ENCODE measurements at places on chromosomes 7 and 10.

GRCh38 chr7:82106201-82106600, 336.4 kb upstream of the HGF start:
- no peak for DNase-seq

- DNase-seq, result no peak
Observed at GRCh38 chr10:96270571-96270970, 798 bp downstream of the BLNK start.

DNA sequence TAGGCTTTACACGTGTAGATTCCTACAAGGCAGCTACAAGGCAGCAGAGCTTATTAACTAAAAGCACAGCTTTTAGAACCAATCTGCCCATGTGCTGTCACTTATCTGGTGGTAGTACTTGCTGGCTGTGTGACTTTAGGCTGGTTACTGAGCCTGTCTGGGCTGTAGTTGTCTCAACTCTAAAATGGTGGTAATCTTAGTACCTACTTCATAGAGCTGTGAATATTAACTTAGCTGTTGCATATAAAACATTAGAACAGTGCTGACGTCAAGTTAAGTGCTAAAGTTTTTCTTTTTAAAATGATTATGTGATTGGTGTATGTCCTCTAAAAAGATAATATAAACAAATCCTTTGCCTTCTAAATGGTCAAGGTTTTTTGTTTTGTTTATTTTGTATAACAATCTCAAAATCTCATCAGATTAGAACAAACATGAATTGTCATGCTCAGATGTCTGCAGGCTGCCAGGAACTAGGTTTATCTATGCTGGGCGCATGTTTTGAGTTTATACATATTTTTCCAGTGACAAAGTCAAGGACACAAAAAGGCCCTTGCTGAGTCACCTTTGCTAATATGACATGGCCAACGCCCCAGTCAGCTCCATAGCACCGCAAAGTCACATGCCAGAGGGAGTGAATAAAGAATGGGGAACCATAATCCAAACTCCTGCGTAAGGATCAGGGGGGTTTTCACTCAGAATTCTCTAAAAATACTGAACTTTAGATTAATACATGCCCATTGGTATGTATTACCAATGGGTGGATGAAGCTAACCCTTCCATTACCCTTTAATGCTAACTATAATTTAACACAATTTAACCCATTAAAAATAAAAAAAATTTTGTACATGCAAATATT, 39.8 kb upstream of the ARL4A start:
- no peak for DNase-seq

DNA sequence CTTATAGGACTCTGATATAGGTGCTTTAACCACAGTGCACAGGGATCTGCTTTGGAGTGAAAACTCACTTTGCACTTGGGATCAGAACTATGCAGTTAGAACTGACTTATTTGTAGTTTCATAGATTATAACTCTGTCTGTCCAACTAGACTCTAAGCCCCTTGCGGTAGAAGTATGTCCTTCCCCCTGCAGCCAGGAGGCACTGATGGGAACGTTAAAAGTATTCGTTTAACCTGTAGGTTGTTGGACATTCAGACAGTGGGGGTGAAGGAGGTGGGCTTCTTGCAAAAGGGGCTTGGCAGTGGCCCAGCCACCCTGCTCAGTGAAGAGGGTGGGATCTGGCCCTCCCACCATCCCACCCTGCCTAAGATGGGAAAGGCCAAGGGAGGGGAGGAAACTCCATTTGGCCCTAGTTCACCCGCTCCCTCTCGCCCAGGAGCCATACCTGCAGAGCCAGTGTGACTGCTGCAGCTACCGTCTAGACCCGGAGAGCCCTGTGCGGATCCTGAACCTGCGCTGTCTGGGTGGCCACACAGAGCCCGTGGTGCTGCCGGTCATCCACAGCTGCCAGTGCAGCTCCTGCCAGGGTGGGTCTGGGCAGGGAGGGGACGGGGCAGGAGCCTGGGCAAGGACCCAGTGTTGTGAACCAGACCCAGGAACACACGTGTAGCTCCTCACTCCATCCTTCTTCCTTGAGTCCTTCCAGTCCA, 5.7 kb upstream of the ZNF862 start:
- DNase-seq, result no peak

DNA sequence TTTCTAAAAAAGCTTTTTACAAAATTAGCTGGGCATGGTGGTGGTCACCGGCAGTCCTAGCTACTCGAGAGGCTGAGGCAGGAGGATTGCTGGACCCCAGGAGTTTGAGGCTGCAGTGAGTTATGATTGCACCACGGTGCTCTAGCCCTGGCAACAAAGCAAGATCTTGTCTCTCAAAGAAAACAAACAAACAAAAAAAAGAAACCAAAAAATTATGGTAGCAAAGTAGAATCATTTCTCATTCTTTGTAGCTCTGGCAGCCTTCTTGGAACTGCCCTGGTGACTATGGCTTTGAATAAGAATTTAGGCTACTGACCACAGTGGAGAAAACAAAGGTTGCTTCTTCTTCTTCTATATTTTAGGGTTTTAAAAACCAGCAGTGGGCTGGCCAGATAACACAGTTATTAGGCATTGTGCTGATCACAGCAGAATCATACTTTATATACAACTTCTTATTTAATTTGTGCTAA, 41.9 kb upstream of the PRKAR2B start:
- DNase-seq, result no peak

GRCh38 chr7:70580161-70580560, 551.8 kb upstream of the GALNT17 start:
- DNase-seq, result no peak

- DNase-seq, result no peak
Observed at GRCh38 chr10:132497861-132498561, 39.6 kb upstream of the INPP5A start.

GRCh38 chr7:105819559-105819958, 56.8 kb downstream of the ATXN7L1 start:
- no peak for DNase-seq

DNA sequence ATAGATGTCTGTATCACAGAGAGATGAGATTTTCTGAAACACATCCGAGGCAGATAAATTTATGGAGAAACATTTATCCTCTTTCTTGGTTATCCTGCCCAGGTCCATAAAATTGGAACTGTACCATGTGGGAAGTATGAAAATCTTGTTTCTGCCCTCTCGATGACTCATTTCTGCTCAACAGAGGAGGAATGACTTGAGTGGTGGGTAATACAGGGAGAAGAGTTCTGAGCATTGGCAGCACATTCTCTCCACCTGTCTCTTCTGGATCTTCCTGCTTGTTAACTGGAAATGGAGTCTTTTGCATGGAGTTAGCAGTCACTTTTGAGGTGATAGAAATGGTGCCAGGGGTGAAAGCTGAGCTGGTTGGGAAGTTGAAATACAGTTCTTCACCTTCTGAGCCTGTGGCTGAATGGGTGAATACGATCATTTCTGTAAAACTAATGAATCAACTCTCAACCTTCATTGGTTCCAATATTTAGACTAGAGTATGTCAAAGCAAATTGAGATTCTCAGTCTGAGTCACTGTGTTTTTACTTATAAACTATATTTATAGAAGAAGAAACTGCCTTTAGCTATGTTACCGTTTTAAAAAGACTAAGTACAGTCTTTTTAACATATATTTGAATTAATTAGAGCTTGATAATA, 945.5 kb downstream of the SORCS3 start:
- no peak for DNase-seq

Measured in fibroblast of skin of left biceps (primary cell).